Activated naive CD4-positive, alpha-beta T cell treated with anti-CD3 and anti-CD28 coated beads for 36 hours (primary cell): ENCODE measurements at places on chromosomes 4 and X. TPM values are rescaled to one million over a fixed set of nuclear protein-coding genes. Genes with fewer than 3 reads are reported as not detected.

Gene TSPAN7
- 1.9 TPM for total RNA-seq

Gene SSX2
- not detected for total RNA-seq

Gene TKTL1
- not detected for total RNA-seq

Gene FAM114A1
- 0.24 TPM for total RNA-seq

Gene GABRE
- total RNA-seq: not detected

Gene FMR1
- 24.5 TPM for total RNA-seq

Gene ZNF732
- not detected for total RNA-seq

Gene TMSB15C
- 2.1 TPM for total RNA-seq

Gene MND1
- total RNA-seq: 52.6 TPM

Gene SLC26A1
- total RNA-seq: not detected

GRCh38 chr4:189613207-189613606, 327.5 kb upstream of the FRG1 start:
- no peak for DNase-seq

GRCh38 chrX:105882581-105883275, 60.4 kb downstream of the NRK start:
- DNase-seq: no peak

- DNase-seq: no peak
Measured at GRCh38 chr4:136800248-136800647, 732.0 kb downstream of the PCDH18 start.

- DNase-seq: no peak
Measured at GRCh38 chr4:73340917-73341316, 63.2 kb upstream of the ALB start.

DNA sequence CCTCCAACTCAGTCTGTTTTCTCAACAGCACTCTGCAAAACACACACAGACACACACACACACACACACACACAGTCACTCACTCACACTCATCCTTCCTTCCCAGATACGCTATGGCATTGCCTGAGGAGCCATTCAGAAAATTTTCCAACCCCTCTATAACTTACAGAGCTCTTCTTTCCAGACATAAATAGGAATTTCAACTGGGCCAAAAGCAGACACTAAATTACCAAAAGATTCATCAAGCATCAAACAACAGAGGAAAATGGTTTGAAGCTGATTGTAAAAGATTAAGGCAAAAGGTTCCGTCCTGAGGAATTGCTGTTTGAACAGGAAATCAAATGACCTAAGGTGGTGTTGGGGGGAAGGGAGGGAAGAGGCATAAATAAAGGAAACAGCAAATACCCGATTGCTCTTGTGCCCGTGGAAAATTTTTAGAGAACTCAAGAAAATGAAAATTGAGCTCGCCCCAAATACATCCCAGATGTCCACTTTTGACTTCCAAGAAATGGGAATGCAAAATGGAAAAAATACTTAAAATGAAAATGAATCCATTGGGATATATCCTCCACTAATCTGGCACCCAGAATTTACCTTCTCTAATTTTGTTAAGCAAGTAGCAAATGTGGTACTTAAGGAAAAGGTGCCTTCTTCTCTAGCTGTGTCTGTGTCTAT, 183.6 kb downstream of the QDPR start:
- DNase-seq: no peak

- DNase-seq: no peak
Measured at GRCh38 chr4:117626664-117627063, 407.6 kb upstream of the NDST3 start.

- no peak for DNase-seq
Measured at GRCh38 chrX:41858161-41858775, 65.1 kb downstream of the CASK start.

- no peak for DNase-seq
Measured at GRCh38 chr4:21641696-21642095, 306.9 kb downstream of the KCNIP4 start.

DNA sequence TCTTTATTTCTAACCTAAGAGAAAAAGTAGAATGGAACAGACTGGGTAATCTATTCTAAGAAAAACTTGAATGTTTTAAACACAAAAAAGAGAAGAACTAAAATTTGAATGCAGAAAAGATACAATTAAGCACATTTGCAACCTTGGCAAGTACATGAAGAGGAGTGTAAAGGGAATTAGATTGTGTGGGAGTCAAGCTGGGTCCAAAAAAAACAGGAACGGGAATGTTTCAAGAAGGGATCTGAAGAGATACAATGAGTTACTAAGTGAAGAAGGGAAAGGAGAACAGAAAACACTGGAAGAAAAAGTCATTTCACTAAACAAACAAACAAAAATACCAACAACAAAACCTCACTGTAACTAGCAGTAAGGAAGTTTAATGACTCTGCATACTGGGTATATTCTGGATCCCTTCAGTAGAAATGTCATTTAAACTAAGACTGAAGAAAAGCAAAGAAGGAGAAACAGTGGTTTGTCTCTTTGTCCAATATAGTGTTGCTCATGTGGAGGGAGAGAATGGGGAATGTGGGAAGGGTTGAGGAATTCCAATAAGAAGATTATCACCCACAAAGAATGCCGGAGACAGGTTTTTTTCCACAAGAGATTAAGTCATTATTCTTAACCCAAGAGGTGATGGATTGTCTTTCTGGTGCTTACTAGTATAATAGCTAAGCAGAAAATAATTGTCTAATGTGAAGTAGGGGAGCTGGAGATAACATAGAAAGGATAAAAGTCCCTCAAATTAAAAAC, 50.4 kb upstream of the PTPN13 start:
- DNase-seq: no peak

DNA sequence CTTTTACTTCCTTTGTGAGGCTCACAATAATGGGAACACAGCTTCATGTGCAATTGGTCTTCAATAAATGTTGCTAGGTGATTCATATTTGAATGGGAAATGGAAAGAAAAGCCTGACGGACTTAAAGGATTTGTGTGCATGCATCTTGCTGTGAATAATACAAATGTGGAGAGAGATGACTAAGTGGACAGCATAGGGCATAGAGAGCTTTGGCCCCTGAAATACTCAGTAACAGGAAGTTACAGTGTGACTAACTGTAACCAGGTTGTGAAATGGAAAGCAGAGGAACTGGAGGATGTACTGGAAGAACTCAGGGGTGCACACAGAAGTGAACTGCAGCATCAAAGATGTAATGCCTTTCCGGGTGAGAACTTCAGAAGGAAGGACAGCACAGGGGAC, 206.7 kb downstream of the MGST2 start:
- no peak for DNase-seq

DNA sequence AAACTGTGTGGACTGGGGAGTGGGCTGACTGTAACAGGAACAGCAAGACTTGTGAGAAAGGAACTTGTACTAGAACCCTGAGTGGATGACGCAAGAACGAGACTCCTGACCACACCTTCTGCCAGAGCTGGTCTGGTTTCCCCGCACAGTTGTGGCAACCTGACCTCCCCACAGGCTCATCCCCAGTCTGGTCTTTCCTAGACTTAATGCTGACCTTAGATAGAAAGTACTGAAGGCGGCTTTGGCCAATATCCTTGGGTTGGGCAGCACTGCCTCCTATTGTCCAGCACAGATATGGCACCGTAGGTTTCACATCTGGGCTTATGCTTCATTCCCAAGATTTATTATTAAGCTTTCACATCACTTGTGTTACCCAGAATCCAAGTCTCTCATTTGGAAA, 137.8 kb upstream of the FRG1 start:
- DNase-seq: no peak

DNA sequence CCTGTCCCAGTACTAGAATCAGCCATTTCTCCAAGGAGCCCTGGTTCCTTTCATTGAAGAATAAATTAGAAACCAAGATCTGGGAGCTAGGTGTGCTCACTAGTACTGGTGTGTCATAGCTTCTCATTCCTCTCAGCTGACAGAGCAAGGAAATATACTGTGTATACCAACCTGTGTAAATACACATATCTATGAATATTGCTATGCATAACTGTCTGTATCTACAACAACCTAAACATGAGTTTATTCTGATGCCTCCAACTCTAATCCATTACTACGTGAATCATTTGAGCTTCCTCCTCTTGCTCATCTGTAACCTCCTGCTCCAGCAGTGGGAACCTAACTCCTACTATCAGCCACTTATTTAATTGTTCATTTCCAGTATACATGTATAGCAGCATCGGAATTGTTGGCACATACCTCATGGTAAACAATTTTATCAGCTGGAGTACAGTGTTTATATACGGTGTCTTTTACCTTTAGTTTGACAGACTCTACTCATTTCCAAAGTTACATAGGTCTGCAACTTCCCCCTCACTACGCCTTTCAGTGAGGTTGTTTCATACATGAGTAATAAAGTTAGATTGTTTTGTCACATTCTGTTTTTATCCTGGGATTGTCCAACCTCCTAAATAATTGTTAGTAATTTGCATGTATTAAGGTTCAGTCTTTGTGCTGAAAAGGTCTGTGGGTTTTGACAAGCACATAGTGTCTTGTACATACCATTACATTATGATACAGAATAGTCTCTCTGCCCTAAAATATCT, 7.1 kb upstream of the SCRG1 start:
- DNase-seq: no peak

- no peak for DNase-seq
Measured at GRCh38 chrX:65811558-65812228, 144.2 kb downstream of the MSN start.

GRCh38 chr4:82787342-82787741, 11.3 kb downstream of the SCD5 start:
- DNase-seq: no peak

- DNase-seq: no peak
Measured at GRCh38 chr4:20359692-20360091, 108.0 kb downstream of the SLIT2 start.

GRCh38 chrX:149799095-149799714, 17.5 kb downstream of the MAGEA9 start:
- no peak for DNase-seq

GRCh38 chrX:45198301-45198700, 2.4 kb downstream of the DIPK2B start:
- DNase-seq: no peak

GRCh38 chr4:1351854-1352566, 5.0 kb downstream of the UVSSA start:
- DNase-seq: peak; percentile 95

- DNase-seq: no peak
Measured at GRCh38 chrX:44068043-44068442, 94.9 kb upstream of the NDP start.

- no peak for DNase-seq
Measured at GRCh38 chr4:57435300-57435699, 325.1 kb upstream of the IGFBP7 start.

DNA sequence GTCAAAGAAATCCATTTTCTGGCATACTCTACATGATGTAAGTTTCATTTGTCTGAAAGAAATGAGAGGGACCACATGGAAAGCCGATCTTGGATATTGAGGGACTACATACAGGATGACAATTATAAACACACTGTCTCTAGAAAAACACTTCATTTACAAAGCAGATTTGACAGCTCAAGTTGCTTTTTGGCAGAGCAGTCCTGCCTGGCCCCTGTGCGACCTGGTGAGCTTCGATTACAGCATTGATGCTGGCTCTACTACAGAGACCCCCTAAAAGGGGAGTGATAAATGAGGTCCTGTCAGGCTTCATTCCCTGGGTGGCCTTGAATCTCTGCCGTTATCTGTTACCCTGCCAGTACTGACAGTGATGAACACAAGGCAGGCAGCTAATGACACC, 215.2 kb upstream of the NOCT start:
- DNase-seq: no peak

GRCh38 chr4:125732632-125733031, 417.9 kb downstream of the FAT4 start:
- no peak for DNase-seq
